ENCODE measurements at places on chromosomes 7 and 10.

DNA sequence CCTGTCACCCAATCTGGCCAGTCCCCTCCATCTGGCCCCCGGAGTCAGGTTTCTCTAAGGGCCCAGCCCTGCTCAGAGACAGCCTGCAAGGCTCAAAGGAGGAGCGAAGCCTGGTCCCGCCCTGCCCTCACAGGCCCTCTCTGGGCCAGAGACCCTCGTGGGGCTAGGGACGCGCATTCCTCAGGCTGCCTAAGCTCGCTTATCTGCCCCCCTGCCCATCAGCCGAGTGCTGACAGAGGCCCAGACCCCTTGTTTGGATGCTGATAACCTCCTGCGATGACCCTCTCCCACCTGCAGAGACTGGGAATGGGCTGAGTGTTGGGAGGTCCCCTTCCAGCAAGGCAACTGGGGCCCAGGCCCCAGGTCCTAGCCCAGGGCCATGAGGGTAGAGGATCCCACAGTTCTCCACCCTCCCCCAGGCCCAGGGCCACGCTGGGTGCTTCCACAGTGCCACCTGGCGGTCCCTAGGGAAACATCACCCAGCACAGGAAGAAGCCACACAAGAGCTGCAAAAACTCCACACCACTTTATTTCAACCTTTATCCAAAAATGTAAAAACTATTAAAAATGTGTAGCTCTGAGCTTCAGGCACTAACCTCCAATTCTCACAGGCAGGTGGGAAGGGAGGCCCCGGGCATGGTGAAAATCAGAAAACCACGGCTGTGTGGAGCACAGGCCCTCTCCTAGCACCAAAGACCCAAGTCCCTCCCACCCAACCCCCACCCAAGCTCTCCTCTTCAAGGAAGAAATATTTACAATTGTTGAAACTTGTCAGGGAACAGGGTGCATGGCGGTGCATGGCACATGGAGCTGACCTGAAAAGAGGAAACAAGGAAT lies 2.2 kb downstream of the NPM3 start:
- DNase-seq: peak; percentile 80

DNA sequence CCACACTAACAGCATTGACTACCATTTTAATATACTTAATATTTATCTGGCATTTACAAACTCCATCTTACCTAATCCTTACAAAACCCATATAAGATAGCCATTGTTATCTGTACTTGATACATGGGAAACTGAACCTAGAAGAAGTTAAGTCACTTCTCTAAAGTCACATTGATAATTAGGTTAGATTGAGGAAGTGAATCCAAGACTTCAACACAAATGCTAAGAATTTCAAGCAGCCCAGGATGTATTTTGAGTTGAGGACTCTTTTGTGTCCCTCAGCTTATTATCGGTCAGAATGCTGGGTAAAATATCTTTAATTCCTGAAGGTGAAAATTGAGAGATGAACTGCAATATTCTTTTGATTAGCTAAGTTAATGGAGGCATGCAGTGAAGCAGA lies 465.5 kb downstream of the PHTF2 start:
- no peak for DNase-seq

- DNase-seq: no peak
Measured at GRCh38 chr10:51117053-51117660, 42.9 kb downstream of the PRKG1 start.

GRCh38 chr10:841535-841934 lies 90.0 kb downstream of the LARP4B start:
- DNase-seq: no peak

DNA sequence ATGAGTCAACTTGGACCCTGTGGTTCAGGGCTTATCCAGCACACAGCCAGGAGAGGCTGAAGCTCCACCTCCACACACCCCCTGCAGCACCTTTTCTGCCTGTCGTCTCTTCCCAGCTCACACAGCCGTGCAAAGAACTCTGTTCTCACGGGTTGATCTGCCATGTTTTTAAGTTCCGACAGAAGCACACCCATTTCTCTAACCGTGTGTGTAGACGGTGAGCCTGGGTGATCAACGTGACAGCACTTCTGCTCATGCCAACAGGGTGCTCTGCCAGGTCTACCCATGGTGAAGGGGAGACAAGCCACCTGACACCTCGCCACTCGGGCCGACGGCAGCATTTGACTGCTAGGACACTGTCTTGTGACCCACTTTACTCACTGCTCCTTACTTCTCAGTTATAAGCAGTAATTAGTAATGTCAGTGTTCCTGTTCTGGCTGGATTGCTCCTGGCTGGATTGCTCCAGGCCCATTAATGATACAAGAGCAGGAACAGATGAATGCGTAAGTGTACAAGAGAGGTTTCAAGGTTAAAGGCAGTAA lies 90.5 kb downstream of the RNF216 start:
- no peak for DNase-seq

- no peak for DNase-seq
Measured at GRCh38 chr7:71237945-71238344, 106.0 kb downstream of the GALNT17 start.

GRCh38 chr7:20316706-20317105 lies 14.0 kb upstream of the ITGB8 start:
- DNase-seq: no peak

DNA sequence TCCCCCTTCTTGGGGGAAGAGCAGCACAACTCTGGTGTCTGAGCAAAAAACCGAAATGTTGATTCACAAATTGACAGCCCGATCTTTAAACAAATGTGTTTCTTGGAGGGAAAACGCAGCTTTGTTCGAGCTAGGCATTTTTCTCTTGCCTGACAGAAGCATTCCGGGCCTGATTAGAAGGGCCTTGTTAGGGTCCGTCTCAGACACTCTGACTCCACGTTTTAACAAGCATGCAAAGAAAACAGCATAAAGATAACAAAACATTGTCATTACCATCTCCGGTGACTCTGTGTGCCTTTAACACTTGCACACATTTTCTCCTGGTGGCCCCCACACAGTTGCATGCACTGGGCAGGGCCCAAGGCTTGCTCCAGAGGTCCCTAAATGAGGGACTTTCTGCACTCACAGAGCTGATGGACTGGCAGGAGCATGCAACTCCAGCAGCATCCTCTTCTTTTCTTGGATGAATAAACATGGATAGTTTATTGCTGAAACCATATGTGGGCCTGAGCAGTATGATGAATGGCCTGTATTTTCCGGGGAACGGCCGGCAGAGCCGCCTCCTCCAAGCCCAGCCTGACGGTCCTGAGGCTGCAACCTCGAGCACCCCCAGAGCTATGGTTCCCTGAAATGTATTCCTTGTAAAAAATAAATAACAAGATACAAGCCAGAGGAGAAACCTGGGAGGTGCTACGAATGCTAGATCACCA lies 50.9 kb downstream of the EBF3 start:
- DNase-seq: no peak

DNA sequence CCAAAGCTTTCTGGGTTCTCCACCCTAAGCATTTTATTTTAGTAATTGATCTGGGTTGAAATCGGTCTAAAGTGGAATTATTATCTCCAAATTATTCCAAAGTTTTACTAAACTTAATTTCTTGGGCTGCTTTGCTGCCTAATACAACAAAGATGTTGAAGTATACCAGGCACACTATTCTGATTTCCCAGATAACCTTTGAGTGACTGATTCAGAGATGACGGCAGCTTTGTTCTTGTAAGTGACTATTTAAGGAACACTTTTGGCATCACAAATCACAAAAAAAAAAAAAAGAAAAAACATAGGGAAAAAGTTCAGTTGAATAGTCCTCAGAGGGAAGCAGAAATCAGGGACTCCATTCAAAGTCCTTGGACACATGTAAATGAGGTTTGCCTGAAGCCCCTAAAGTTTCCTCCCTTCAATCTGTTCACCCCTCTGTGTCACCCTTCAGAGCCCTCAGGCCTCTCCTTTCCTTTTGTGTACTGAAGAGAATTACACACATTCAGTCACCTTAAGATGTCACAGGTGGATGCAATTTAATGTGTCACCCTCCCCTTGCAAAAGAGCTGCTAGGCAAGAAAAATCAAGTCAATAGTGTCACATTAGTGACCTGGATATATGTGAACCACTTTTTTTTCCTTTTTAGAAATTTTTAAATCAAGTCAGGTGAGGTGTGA lies 81.5 kb downstream of the RTKN2 start:
- DNase-seq: no peak

DNA sequence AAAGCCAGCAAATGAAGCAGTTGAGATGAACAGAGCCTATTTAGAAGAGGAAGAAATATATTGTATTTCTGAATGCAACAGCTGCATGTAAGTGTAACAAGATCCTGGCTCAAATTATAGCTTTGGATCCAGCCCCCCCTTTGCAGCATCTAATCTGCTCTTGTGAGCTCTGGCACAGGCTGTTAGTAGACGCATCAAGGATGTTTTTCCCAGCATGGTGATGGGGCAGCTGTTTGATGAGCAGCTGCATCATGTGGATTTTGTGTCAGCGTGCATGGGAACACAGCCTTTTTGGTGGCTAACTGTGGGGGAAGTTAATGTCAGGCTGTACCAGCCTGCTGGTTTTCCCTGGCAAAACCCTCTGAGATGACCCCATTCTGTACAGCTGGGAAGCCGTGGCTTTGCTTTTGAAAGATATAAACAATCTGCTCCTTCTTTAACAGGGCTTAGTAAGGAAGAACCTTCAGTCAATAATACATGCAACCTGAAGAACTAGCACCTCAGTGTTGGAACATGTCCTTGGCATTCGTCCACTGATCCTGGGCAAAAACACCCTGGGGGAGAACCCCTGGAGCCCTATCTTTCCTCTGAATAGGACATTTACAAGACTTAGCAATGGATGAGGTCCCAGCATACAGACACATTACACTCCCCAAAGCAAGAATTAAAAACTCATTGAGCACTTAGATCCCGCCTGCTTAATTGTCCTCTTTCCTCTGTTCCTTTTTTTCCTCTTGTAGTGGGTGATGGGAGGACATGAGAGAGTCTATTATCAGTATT lies 70.6 kb downstream of the NPS start:
- DNase-seq: no peak

GRCh38 chr7:142438235-142438922 lies 180.5 kb upstream of the PRSS58 start:
- no peak for DNase-seq

DNA sequence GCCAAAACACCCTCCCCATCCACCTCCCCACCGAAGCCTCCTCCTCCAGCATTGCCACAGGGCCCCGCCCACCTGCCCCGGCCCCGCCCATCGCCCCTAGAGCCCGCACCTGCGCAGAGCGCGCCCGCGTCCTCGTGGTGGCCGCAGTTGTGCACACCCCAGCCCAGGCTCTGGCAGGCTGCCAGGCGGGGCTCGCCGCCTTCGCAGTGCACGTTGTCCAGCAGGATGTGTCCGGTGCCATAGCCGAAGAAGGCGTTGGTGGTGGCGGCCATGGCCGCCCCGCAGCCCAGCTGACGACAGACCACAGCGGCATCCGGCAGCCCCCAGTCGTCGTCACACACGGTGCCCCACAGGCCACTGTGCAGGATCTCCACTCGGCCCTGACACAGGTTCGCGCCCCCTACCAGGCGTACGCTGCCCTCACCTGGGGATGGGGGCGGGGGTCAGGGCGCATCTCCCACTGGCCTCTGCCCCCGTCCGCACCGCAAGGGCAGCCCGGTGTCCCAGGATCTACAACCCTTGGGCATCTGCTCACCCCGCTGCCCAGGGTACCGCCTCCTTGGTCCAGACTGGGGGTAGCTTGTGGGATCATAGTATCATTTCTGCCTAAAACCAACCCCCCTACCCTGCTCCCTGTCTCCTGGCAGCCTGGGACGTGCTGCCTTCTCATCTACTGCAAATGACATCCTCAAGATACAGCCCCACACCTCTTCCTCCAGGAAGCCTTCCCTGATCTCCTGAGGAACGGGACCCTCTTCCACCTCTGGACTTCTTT lies 11.9 kb downstream of the SSC4D start:
- DNase-seq: peak; percentile 92

DNA sequence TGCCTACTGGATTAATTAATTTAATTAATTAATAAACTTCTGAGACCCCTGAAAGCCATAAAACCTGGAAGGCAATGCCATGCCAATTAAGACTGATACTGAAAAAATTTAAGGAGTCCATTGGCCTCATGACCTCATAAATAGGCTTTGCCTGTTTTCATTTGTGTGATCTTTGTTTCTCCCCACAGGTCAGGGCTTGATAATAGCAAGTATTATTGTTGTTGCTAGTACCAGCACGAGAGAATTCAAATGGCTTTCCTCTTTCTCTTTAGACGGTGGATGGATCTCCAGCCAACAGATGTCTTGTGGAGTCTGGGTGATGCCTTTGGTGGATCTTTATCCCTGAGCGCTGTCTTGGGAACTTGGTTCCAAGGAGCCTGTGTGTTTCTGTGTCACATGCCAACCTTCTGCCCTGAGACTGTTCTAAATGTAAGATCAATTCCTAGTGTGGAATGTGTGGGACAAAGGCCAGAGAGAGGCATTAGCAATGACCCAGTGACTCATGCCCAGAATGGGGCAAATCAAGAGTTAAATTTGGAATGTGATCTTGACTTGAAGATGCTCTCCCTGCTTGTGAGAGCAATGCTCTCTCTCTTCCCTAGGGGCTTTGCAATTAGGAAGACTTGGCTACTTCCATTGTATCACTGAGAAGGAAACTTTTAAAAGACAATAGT lies 17.7 kb downstream of the ACSM6 start:
- no peak for DNase-seq

DNA sequence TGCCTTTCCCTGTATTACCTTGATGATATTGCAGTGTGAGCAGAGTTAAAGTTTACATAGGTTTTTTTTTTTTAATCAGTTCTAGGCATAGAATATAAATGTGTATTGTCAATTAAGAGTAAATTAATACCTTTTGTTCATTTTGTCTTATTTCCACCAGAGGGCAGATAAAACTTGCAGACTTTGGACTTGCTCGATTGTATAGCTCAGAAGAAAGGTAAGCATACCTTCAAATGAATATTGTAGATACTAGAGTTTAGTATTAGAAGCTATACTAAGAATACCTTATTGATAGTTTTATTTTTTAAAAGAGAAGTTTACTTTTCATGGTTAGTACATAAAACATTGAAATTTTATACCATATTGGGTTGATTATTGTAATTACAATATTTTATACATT lies 86.8 kb downstream of the MPLKIP start:
- DNase-seq: no peak

- DNase-seq: peak; percentile 6
Measured at GRCh38 chr7:70042533-70042932, 444.3 kb downstream of the AUTS2 start.

GRCh38 chr7:113338071-113338696 lies 219.8 kb upstream of the SMIM30 start:
- no peak for DNase-seq

DNA sequence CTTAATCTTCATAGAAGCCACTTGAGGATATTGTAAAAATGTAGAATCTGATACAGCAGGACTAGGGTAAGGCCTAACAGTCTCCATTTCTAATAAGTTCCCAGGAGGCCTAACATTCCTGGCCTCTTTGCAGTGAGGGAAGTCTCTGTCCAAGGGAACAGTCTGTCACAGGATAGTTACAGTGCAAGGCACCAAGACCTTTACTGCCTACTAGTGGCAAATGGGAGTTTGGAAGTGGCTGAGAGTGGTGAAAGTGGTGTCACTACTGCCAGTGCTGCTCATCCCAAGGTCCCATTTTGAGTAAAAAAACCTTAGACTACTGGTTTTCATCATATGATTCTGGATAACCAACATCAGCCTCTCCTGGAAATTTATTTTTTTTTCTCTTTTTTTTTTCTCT lies 619.5 kb upstream of the SEMA3D start:
- peak; percentile 6 for DNase-seq
